ENCODE measurements at places on chromosomes 6 and 20.
A peak's percentile ranks its signal among the peaks of the same experiment; 100 is the strongest.

DNA sequence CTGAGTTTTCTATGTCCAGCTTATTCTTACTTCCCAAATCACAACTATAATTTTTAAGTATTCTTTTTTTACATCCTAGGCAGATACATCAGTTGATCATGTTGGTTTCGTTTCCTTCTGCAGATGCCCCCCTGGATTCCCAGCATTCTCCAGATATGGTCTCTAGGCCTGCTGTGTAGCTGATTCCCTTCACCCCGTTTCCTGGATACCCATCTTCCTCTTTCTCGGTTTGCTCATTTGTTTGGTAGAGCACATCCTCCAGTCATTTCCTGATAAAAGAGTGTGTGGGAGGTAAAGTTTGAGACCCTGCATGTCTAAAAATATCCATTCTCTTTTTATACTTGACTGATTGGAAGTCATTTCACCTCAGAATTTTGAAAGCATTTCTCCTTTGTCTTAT lies 66.4 kb downstream of the ANKS1A start:
- no peak for DNase-seq

GRCh38 chr6:127459231-127459641 lies at the start of gene KIAA0408:
TSS of gene KIAA0408 (minus strand) at chr6:127459389. CDS start at chr6:127453981, 5,408 bp downstream.
- no peak for DNase-seq

GRCh38 chr6:90484903-90485302 lies 102.0 kb downstream of the MAP3K7 start:
- no peak for DNase-seq

- no peak for DNase-seq
These were observed 142.1 kb upstream of the SHLD1 start for GRCh38 chr20:5608104-5608441.

DNA sequence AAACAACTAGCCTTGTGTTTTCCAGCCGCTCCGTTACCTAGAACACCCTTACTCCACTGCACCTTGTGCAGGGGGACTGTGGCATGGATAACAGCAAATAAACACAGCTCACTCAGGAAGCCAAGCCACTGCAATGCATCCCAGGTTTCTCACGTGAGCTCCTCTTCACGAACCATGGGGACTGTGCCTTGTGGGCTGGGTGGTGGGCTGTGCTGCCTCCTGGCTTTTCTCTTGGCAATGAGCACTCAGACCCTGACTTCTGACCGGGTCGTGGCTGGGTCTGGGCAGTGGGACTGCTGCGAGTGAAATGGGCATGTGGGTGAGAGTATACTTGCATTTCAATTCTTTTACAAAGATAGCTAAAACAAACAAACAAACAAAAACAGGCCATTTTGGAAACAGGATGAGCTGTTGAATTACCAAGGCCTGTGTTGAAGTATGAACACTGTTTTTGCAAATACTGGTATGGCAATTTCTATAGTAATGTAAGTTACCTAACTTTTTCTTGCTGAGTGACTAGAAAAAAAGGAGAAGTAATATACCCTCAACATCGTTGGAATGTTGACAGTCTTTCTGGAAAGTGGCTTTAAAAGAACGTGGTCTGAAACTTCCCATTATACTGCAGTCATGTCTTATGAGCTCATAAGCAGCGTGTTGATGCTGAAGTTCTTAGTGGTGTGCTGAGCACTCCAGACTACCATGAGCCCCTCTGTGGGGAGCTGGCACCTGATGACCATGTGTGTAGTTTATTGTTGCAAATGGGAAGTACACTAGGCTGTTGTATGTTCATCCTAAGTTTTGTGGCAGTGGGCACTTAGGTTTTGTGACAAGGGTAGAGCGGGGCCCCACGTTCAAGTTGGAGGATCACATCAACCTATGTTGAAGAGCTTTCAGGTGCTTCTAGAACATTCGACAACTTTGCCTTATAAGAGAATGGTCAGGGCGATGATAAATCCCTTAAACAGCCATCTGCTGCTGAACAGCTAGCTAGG lies 120.4 kb downstream of the ARMC2 start:
- no peak for DNase-seq

DNA sequence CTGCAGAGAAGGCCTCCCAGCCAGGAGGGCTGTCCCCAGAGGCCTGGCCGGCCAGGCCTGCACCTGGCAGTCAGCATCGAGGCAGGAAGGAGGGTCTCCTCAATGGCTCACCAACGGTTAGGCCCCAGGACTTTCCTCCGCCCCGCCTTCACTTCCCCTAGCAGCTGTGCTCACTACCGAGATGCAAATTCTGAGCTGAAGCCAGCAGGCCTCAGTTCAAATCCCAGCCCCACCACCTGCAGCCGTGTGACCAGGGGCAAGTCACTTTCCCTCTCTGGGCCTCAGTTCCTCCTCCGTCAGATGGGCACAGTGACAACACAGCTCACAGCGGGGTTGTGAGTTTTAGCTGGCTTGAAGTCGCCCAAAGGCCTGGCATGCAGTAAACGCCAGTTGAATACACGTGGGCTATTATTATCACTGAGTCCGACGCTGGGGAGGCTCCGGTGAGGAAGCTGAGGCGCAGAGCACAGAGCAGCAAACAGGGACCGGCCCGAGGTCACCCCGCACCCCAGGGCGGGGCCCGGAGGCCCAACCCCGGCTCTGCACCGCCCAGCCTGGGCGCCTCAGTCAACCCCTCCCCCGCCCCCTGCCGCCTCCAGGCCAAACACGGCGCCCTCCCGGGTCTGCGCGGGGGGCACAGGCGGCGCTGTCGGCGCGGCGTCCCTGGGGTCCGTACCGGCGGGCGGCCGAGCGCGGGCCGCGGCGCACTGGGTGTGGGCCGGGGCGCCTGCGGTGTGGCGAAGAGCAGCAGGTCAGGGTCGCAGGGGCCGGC lies 671 bp downstream of the E2F1 start:
- no peak for DNase-seq

DNA sequence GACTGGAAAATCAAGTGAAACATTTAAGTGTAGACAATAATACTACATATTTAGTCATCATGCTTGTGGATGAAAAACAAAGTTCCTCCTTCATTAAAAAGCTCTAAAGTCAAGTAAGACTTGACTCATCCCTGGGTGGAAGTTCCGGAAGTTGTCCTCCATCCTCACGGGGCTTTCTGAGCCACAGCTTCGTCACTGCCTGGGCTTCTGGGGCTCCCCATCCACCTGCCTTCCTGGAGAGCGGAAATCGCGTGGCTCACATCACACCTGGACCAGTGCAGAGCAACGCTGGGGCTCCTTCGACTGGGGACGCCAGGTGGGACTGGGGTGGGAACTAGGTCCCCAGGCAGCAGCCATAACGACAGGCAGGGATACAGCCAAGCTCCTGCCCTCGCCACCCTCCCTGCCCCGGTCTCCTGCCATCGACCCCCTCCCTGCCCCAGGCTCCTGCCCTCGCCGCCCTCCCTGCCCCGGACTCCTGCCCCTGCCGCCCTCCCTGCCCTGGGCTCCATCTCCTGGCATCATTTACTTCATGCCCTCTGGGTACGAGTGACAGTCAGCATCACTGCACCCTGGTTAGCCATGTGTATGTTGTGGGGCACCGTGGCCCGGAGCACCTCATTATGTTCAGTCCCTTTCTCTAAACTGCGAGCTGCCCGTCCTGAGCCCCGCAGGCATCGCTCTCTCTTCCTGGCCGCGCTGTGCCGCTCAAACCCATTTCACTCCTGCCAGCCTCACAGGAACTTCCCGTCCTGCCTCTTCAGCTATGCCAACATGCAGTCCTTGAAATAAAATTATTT lies 12.9 kb downstream of the THBS2 start:
- DNase-seq: no peak

DNA sequence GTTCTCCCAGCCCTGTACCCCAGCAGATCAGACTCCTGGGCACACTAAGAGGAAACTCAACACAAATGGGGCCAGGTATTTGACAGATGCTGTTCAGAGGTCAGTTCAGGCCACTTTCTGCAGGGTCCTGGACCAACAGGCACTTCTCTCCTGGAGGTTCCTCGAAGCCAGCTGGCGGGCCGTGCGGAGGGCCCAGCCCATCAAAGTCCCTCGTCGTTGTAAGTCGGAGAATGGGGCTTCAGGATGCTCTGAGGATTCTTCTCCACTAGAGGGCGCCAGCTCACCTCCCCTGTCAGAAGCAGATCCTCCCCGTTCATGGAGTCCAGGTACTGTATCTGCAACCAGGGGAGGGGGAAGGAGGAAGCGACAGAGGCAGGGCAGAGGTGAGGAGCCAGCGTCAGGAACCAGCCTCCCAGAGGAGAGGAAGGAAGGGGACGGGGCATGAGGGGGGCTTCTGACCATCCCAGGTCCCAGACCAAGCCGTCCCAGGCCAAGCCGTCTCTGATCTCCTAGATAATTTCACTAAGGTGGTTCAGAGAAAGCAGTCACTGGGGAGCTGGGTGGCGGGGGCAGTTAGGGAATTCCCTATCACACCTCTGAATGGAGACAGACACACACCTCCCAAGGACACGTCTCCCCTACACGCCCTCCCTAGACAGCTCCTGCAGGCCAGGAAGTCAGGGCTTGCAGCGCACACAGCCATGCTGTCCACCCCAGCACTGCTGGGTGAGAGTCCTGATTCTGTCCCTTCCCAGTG lies 11.7 kb upstream of the FAM83C start:
- DNase-seq: peak; percentile 63

GRCh38 chr6:36197739-36198221 lies 1.2 kb downstream of the BRPF3 start:
- no peak for DNase-seq

GRCh38 chr6:6851059-6851948 lies 256.5 kb upstream of the RREB1 start:
- DNase-seq: no peak

DNA sequence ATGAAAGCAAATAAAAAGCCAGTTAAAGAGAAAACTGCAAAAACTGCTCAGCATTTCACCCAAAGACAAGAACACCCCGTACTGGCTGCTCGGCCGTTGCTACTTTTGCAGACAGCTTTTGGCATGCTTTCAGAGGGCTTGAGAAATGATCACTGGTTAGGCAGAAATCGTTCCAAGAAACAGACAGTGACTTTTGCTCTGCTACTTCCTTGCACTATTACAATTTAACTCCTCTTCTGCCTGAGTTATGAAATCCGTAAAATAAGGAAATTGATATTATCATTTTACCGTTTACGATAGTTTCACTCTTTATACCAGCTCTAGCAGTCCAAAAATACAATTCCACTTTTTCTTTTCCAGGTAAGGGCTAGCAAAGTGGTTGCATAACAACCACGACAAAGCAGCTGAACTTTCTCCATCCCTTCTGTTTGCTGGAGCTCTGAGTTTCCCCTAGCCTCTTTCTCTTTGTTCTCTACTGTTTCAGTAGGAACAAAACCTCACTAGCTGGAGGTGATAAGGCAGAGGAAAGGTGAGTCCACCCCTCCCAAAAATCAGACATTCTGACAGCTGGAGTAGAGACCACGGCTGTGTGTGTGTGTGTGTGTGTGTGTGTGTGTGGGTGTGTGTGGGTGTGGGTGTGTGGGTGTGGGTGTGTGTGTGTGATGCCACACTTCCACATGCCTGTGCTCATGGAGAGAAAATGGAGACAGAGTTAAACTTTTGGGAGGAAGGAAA lies 191.8 kb upstream of the RREB1 start:
- no peak for DNase-seq

GRCh38 chr6:57469072-57469471 lies 151.6 kb downstream of the PRIM2 start:
- DNase-seq: no peak

- no peak for DNase-seq
These were observed 208.0 kb upstream of the TAB2 start for GRCh38 chr6:149109397-149110070.

GRCh38 chr6:113010196-113010989 lies 663.3 kb downstream of the RFPL4B start:
- DNase-seq: no peak

GRCh38 chr6:136930528-136930927 lies 8.4 kb downstream of the SLC35D3 start:
- DNase-seq: no peak

- no peak for DNase-seq
These were observed 7.8 kb downstream of the E2F3 start for GRCh38 chr6:20409427-20409971.

GRCh38 chr6:161545741-161546140 lies 271.9 kb upstream of the AGPAT4 start:
- no peak for DNase-seq

- no peak for DNase-seq
These were observed 113.0 kb downstream of the PLEKHG1 start for GRCh38 chr6:150712505-150713252.

DNA sequence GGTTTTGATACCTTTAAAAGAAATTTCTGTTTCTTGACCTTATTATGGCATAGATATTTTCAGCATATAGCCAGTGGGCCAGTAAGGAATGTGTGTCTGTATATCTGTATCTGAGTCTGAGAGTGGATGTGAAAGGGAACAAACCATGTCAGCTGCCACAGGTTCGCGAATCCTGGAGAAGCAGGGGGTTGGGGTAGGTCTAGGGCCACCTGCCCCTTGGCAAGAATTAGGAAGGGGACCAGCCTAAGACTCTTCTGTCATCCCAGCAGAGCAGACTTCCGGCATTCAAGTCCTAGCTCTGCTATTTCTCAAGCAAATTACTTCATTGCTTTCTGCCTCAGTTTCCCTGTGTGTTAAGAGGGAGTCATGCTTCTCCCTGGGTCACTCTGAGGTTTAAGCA lies 180.3 kb upstream of the SNX9 start:
- no peak for DNase-seq

DNA sequence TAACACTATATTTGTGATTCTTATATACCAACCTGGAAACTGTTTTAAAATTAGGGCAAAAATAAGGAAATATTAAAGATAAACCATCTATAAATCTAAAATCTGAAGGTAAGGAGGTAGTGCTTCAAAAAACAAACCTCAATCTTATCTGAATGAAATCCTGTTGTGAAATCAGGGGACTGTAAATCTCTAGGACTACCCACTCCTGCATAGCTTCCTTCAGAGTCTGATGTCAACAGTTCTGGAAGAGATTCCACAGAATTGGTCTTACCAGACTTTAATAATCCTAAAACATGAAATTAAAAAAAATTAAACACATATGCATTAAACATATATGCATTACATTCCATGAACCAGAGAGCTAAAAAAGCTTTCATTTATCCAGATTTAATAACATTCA lies 51.4 kb downstream of the IBTK start:
- DNase-seq: no peak

GRCh38 chr20:46951405-46951804 lies 56.8 kb downstream of the EYA2 start:
- DNase-seq: no peak

- DNase-seq: no peak
These were observed 53.9 kb downstream of the DHX35 start for GRCh38 chr20:39016041-39016440.

DNA sequence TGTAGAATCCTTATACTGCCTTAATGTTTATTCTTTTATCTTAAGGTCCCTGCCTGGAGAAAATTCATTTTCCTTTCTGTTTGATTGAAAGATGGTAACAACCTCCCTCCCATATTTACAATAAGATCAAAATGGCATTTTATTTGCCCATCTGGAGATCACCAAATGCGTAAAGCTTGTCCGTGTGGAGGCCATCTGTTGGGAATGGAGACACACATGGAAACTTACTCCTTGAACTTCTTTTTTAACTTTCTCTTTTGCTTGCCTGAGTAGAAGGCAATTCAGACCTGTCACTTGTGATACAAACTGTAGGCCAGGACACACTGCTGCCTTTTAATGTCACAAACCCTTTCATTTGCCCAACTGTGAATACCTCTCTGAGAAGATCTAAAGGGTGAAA lies 144.8 kb upstream of the CEP162 start:
- no peak for DNase-seq

Measured in activated CD8-positive, alpha-beta memory T cell treated with anti-CD3 and anti-CD28 coated beads for 4 hours (primary cell).